ENCODE measurements at places on chromosomes 12 and 14.

DNA sequence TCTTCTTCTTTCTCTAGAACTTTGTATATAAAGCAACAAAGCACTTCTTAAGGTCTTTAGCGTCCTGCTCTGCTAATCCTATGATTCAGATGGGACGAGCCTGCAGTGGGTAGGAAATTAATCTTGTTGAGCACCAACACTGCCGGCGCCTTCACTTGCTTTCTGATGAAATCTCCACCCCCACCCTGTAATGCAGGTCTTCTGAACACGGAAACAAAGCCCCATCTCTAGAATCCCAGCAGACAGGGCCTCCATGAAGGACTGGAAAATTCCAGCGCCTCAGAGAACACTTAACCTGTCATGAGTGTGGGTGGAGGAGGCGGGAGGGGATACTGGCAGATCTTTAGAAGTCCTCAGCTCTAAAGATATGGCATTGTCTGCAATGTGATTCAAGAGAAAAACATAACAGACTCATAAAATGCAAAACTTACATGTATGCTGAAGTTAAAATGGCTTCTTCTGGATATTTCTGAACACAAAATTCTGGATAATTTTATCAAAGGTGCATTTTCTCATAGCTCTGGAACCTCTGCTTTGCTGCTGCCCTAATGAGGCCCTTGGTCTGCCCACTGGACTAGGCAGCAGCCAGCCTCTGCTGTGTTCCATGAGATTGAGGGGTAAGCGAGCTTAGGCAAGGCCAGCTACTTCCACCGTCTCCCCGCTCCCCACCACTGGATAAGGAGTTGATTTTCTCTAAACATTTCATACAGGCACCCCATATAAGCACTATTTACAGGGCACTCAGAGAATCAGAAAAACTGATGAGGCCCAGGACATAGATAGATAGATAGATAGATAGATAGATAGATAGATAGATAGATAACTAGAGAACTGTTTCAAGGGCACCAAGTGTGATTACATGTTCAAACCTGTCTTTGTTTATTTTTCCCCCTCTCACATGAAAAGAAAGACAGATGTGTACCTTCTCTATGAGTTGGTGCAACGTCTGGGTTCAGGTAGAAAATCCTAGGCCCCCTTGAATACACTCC is 43.1 kb downstream of the ZFP36L1 start:
- DNase-seq = no peak

GRCh38 chr12:122133192-122133950 is 40.6 kb downstream of the IL31 start:
- no peak for DNase-seq

GRCh38 chr12:72025524-72025923 is 86.9 kb downstream of the TPH2 start:
- no peak for DNase-seq

DNA sequence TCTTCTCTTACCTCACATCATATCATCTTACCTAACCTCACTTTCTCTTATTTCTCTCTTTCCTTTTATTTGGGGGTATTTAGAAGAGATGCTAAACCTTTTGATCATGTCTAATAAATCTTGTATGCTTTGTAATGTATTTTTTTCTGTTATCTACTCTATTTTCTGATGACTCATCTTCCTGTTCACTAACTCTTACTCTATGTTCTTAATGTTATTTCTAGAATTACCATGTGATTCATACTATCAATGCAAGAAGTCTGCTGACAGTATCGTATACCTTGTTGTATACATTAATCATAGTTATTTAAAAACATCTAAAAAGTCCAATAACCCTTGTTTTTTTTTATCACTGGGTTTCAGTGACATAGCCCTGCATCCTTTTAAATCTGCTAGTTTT is 62.3 kb downstream of the MGAT4C start:
- DNase-seq = no peak

DNA sequence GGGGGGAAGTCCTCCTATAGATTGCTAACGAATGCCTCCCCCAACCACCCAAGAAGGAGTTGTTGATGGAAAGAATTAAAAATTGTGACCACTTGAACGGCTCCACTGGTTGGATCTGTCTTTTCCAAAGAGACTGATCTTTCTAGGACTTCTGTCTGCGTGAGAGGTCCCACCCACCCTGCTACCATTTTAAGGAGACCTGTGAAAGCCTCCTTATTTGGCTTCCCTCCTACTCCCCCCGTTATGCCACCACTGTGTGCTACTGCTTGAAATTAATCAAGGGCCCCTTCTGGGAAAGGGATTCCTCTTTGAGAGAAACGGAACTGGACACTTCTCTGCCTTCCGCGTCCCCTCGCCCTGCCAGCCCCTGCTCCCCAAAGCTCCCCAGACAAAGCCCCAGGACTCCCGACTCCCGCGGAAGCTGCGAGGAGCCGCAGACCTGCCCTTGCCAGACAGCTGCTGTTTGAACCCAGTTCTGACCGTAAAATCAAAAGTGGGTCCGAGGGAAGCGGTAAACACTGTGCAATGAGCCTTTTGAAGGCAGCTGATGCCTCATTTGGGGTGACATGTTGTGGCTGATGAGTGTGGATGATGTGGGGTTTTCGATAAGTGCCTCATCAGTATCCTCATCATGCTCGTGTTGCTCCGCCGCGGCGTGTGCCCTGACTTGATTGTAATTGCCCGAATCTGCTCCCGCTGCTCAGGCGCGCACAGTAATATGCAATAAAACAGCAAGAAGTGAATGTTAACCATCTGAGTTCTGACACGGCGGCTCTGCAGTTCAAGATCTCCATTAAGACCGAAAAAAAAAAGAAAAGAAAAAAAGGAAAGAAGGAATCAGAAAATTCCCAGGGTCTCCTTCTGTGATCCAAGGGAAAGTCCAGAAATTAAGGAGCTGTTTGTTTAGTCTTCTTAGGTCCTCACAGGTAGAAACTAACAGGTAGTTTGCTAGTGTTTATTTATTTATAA is 48.2 kb downstream of the MBIP start:
- DNase-seq = no peak

GRCh38 chr14:51513281-51513680 is 138.4 kb upstream of the FRMD6 start:
- no peak for DNase-seq

DNA sequence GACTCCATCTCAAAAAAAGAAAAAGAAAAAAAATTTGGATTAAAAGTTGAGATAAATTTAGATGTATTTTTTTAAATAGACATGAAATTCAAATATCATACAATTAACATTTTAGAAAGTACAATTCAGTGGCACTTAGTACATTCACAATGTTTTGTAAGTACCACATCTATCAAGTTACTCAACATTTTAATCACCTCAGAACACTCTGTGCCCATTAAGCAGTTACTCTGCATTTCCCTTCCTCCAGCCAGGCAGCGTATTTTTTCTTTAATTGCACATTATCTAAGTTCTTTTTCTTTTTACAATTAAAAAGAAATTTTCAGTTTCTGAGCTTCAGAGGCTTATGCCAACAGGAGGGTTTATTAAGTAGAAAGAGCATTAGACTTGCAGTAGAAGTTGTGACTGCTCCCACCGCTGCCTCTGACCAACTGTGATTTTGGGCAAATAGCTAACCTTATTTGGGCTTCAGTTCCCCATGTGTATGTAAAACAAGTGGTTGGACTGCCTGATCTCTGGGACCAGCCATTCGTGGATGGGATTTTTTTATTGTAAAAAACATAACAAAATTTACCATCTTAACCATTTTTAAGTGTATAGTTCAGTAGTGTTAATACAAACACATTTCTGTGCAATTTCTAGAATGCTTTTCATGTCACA is 65.7 kb downstream of the WNK1 start:
- DNase-seq = no peak

DNA sequence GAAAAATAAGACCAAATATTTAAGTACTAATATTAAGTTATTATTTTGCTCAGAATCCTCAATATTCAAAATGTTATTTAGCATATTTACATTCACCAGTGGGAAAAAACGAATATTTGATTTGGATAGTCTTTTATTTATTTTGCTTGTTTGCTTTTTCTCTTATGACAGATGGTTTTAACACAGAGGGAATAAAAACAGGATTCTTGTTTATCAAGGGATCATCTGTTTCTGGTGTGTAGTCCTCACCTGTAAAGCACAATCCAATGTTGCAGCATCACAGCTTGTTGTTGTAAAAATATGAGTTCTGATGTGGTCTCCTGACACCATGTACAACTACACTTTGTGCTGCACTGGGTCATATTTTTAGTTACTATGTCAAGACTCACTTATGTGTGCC is 103.9 kb downstream of the AVPR1A start:
- no peak for DNase-seq

DNA sequence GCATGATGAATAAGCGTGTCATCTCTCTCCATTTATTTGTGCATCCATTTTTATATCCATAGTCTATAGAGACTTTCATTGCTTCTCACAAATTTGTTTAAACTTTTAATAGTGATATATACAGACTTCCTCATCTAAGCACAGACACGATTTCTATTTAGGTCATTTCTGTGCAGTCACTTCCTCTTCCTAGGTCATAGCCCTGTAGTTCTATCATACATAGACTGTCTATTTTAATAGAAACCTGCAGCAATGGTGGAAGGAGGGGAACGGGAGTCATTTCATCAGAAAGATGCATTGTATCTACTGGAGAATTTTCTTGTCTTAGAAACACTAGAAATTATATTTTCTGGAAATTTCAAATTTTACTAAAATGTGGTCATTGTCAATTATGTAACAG is 133.4 kb upstream of the FGD4 start:
- DNase-seq = no peak

GRCh38 chr14:75297411-75298040 is 18.9 kb downstream of the FOS start:
- DNase-seq = no peak
